ENCODE measurements at places on chromosomes 11 and 22.

DNA sequence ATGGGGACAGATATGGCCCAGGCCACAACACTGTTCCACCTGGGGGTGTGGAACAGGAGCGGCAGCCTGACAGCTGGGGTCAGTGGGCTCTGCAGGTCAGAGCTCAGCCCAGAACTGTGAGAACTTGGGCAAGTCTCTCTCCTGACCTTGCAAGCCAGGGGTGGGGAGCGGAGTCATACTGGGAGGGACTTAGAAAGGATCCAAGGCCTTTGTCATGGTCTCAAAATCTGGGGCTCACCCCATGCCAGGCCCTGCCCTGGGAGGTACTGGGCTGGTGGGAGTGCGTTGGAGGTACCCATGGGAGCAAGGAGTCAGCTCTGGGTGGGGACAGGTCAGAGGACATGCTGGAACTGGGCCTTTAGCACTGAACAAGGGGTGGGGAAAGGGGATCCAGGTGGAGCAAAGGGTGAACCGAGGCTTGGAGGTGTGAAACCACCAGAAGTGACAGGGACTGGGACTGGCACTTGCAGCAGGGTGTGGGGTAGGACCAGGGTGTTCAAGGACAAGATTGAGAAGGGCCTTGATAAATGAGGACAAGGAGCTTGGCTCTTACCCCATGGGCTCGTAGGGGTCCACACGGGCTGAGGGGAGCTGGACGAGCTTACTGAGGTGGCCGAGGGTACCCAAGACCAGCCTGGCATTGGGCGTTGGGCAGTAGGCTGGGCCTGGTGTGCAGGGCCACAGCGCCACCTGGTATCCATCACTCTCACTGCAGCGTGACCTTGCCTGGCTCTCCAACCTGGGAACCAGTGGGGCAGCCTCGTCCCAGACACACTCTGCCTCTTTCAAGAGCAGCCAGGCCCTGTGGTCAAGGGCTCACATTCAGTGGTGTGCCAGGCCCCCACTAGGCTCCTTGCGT, 7.4 kb upstream of the PMM1 start:
- no peak for DNase-seq

GRCh38 chr11:35516403-35516802, 9.0 kb downstream of the PAMR1 start:
- no peak for DNase-seq

GRCh38 chr11:33919645-33920044, 27.8 kb upstream of the LMO2 start:
- no peak for DNase-seq

DNA sequence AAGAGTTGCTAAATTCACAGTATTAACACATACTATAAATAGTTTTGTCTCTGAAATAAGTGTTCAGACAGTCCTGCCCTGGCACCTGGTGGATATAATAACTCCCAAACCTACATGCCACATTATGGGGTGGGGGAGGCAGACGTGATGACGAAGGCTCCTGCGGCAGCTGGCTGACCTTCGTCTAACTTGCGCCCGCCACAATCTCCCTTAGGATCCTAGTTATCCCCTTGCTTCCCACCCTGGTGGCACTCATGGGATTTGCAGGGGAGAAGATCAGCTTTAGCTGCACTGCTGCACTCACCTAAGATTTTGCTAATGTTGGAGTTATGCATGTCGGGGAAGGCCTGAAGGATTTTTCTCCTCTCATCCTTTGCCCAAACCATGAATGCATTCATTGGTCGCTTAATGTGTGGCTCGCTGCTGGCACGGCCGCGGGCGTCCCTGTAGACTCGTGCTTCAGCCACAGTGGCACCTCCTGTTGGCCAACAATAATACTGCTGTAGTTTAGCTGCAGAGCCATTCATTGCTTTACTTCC, 367.6 kb downstream of the SOX6 start:
- DNase-seq = no peak

All from NCI-H2081 treated with DMSO at 0.1 percent for 48 hours (cell line).